A673 (cell line): ENCODE measurements at places on chromosomes 12 and 14. TPM values are rescaled to one million over a fixed set of nuclear protein-coding genes. Genes with fewer than 3 reads are reported as not detected.

- no peak for DNase-seq
Measured at GRCh38 chr14:42782754-42783153, 1176.1 kb downstream of the LRFN5 start.

DNA sequence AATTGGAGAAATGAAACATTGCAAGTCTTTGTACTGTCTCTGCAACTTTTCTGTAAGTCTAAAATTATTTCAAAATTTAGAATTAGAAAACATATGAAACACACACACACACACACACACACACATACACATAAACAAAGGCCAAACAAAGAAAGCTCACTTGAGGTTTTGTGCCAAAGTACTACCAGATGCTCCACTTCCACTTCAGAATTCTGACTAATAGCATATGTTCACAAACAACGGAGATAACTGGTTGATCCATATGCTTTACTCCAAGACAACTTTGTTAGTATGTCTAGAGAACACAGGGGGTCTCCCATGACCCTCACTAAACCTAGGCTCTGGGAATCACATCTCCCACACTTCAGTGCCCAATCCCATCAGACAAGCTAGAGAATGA is 133.8 kb upstream of the CLEC14A start:
- no peak for DNase-seq

The TESPA1 gene
- total RNA-seq = not detected in 2 replicates

The SLC8A3 gene
- not detected in 2 replicates for total RNA-seq

GRCh38 chr12:106042037-106042436 is 96.7 kb downstream of the NUAK1 start:
- no peak for DNase-seq

DNA sequence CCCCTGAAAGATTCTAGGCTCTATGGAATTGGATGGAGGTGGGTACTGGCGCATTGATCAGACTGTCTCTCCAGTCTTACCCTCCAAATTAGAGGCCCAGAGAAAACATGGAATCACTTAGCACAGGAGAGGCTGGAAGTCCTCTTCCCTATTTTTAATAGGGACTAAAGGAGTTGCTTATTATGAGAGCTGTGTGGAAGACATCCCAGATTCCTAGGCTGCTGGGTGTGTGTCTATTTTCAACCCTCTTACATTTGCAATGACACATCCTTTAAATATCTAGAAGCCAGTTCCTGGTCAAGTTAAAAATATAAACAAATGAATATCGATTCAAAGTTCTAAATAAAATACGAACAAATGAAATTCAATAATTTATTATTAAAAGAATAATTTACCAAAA is 58.3 kb upstream of the ARID2 start:
- DNase-seq = no peak

The TAS2R14 gene
- total RNA-seq = 3.4 and 3.6 TPM in 2 replicates

GRCh38 chr14:96086574-96087077 is 47.5 kb downstream of the C14orf132 start:
- no peak for DNase-seq

GRCh38 chr12:8655421-8655820 is 7.2 kb downstream of the MFAP5 start:
- DNase-seq = no peak

- DNase-seq = no peak
Measured at GRCh38 chr14:90341784-90342183, 10.0 kb upstream of the NRDE2 start.

The JAG2 gene
- 14.3 and 17.3 TPM in 2 replicates for total RNA-seq

The ABHD12B gene
- total RNA-seq = 0.37 and 0.74 TPM in 2 replicates

The KRT78 gene
- not detected in 2 replicates for total RNA-seq

- DNase-seq = no peak
Measured at GRCh38 chr12:51730745-51731144, 117.8 kb downstream of the FIGNL2 start.

DNA sequence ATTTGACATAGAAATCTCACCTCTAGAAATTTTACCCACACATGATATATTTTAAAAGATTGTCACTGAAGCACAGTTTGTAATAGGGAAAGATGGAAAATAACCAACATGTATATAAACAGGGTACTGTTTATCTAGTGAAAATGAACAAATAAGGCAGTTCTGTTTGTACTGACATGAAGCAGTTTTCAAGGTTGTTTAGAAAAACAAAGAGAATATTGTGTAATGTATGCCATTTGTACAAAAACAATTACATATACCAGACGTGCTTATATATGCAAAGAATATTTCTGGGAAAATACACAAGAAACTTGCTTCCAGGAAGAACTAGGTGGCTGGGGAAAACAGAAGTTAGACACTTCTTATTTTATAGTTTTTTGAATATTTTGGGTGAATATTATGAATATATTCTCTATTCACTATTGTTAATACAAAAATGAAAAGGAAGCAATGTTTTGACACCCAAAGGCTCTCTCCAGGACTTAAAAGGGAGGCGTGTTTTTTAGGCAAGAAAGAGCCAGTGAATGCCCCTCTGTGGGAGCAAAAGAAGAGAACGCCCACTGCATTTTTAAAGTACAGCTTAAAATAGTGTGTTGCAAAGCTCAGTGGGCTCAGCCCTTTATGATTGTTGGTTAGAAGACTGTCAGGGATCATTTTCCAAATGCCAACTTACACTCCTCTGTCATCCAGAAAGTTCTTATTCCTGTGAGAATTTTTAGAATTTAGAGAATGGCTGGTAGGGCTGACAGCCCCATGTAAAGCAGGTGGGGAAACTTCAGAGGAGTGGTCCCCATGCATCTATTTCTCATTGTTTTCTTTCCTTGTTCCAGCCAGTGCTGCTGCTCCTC is 59.6 kb upstream of the FERMT2 start:
- no peak for DNase-seq

DNA sequence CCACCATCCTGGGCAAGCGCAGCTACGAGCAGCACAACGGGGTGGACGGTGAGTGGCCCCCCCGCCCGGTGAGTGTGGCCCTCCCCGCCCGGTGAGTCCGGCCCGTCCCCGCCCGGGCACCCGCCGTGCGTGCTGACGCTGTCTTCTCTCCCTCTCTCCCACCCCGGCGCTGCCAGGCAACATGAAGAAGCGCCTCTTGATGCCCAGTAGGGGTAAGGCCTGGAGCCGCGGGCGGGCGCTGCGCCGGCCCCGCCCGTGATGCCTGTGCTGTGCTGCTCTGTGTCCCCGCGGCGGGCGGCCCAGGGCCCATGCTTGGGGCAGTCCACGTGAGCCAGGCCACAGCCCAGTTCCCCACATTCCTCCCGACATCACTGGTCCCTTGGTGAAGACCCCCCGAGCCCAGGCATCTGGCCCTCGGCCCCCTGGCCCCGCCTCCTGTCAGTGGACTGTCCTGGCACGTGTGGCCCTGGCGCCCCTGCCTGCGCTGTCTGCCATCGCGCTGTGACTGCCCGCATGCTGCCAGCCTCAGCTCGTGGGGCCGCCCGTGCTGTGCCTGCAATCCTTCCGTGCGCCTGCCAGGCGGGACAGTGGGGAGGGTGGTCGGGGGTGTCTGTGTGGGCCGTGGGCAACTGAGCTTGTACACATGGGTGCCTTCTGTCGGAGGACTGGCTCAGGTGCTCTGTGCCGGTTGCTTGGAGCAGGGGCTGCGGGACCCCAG is 7.9 kb upstream of the CRIP2 start:
- DNase-seq = no peak

The TEX52 gene
- 0.44 TPM in 1 of 2 replicates, not detected in the other for total RNA-seq

DNA sequence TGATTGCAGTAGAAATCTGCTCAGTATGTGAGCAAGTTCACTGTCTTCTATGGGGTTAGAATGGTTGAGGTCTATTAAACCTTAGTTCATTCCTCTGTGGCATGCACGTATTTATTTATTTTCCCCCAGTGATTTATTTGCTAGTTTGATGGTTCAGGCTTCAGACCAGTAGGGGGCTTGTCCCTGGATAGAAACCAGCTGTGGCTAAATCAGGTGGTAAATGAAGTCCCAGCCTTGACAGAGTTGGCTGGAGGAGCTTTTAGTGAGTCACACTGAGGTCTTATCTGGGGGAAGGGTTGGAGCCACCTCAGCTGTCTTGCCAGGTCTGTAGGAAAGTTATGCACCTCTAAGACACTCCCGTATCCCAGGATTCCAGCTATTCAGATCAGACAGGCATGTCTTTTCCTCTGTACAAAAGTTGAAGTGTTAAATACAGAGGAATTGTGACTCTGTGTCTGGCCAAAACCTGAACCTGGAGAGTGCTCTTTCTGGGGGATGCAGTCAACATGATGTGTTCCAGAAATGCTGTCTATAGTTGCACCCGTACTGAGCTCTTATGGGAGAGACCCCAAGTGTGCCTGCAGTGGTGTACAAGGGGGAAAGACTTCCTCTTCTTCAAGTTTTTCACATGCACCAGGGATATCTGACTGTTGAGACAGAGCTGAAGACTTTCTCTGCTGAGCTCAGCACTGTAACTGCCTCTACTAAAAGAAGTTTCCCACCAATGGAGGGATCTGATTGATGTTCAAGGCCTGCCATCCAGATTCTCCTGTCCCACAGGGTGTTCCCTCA is 1322.1 kb downstream of the TMEM121 start:
- peak; percentile 65 for DNase-seq

DNA sequence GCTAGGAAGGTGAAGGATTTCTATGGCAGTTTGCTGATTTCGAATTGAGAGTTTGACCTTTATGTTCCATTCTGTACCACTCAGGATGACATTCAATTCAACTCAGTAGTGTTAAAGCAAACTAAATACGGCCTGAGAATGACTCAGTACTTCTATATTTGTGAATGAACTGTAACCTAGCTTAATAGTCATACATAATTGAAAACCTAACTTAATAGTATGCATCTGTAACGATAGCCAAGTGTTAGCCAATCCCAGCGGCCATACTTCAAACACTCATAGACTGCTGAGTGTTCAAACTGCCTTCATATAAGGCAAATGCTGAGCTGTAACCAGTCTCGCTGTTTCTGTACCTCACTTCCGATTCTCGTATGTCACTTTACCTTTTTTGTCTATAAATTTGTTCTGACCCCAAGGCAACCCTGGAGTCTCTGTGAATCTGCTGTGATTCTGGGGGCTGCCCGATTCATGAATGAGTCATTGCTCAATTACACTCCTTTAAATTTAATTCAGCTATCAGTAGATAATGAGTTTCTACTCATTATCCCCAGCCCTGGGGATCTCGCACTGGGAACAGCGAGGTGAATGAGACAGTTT is 98.5 kb upstream of the SLC24A4 start:
- DNase-seq = peak; percentile 36

GRCh38 chr12:108519558-108519957 is 4.5 kb downstream of the FICD start:
- no peak for DNase-seq

DNA sequence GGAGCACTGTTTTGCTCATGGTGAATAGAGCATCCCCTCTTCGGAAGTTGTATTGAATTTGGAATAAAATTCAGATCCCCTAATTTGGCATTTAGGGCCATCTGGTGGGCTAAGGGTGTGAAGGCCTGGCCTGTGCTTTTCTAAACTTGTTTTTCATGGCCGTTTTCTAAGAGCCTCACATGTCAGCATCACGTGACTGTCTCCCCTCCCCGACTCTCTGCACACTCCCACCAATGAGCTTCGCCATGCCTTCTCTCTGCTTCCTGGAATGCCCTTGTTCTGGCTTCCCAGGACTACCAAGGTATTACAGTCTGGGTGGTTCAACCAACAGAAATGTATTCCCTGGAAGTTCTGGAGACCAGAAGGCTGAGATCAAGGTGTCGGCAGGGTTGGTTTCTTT is 85.3 kb downstream of the PRIMA1 start:
- DNase-seq = no peak

DNA sequence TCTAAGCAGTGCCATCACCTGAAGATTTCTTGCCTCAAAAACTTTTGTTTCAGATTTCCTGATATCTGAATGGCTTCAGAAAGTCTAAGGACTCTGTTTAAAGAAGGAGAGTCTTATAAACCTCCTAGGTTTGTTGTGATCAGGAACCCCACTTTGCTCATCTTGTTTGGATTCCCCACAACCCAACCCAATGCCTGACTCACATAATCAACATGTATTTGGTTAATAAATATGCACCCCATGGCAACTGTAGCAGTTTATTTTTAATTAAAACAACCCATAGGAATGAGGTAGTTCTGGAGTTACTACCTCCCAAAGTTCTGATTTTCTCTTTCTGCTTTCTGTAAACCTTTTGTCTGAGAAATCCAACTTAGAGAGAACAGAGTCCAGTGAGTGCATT is 51.5 kb downstream of the DBX2 start:
- no peak for DNase-seq

The RPGRIP1 gene
- total RNA-seq = 0.86 and 0.98 TPM in 2 replicates

- no peak for DNase-seq
Measured at GRCh38 chr14:89598548-89599186, 181.6 kb upstream of the FOXN3 start.

The AKAP5 gene
- total RNA-seq = 2.2 and 2.6 TPM in 2 replicates

GRCh38 chr12:43147878-43148277 is 404.1 kb downstream of the ADAMTS20 start:
- DNase-seq = no peak

DNA sequence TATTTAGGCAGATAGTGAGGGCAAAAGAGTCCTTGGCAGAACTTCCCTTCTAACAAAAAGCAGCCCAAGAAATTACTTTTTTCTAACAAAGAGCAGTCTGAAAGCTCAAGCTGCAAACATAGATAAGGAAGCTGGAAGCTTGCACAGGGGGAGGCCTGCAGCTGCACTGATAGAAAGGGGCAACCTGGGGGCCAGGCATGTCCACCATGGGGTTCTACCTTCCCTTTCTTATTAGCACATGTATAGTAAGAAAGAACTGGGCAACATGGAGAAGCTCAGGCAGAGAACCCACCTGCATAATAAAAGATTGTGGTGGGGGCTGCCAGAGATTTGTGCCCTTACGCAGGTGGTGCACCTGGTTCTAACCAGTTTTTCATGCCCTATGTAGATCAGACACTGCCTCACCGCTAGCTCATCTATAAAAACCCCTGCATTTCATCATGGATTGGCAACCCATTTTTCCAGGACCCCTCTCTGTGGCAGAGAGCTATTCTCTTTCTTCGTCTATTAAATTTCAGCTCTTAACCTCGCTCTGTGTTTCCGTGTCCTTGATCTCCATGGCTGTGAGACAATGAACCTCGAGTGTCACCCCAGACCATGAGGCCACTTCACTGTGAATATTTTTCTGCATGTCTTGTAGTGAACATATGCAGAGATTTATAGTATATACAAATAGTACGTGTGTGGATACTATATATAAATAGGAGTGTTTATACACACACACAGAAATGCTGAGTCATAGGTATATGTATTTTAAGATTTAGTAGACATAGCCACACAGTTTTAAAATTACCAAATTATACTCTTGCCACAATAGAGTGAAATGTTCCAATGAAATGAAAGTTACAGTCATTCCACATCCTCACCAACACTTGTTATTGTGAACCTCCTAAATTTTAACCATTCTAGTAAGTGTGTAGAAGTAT is 53.0 kb downstream of the PEX5 start:
- DNase-seq = no peak

GRCh38 chr12:114408886-114409851 is 3.2 kb upstream of the TBX5 start:
- peak; percentile 41 for DNase-seq
